Right renal cortex interstitium (tissue), 3 donors: ENCODE measurements at places on chromosomes 16 and 17.

GRCh38 chr17:21688293-21688949 is 3.9 kb upstream of the KCNJ18 start:
- DNase-seq, result no peak

DNA sequence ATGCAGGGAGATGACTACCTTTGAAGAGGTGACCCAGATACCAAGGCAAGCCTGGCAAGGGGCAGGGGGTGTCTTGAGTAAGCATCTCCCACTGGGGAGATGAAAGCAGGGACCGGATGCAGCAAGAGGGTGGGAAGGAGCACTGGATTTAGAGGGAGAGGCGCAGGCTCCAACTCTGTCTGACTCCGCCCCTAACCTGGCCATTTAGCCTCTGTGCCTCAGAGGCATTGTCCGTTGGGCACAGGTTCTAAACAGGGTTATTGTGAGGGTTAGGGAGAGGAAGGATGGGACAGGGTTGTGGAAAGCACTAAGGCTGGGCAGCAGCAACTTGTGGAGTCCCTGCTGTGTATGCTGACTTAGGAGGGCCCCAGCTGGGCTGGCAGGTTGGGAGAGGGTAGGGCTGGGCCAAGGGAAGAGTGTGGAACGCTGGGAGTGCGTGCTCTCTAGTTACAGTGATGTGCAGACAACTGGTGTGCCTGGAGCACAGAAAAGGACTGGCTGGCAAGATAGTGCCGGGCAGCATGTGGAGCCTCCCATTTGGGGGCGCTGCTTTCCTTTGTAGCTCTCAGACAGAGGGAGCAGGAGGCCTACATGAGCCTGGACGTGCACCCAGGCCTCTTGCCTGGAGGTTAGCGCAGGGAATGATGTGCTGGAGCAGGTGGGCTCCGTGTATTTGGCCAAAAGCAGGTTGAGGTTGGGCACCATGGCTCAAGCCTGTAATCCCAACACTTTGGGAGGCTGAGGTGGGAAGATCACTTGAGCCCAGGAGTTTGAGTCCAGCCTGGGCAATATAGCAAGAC is 26.2 kb downstream of the TBX2 start:
- DNase-seq, result no peak

DNA sequence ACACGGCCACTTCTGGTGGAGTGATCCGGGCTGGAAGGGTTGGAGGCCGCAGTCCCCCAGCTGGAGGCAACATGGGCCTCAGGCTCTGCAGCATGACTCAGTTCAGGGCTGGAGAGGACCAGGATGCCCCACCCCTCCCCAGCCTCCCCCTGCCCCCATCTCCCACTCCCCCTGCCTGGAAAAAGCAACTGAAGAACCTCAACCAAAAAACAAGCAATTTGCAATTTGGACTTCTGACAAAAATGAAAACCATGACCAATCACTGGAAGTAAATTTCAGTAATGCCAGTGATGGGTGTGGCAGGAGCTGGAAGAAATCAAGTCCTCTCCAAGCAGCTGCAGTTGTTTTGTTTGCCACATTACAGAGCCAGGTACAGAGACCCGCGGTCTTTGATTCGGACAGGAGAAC is 6.6 kb upstream of the MIF4GD start:
- no peak for DNase-seq

DNA sequence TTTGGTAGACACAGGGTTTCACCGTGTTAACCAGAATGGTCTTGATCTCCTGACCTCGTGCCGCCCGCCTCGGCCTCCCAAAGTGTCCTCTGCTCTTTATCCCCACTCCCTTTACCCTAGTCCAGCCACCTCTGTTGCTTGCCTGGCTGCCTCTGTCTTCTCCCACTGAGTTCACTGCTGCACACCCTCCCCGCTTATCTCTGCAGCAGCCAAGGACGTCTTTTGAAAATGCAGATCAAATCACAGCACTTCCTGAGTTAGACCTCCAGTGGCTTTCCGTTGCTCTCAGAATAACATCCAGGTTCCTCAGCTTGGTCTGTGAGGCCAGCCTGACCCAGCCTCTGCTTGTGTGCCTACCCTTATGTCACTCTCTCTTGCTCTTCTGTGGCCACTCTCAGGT is 5.4 kb downstream of the METTL22 start:
- no peak for DNase-seq

- DNase-seq, result no peak
Measured at GRCh38 chr17:57442914-57443571, 186.7 kb downstream of the MSI2 start.

GRCh38 chr16:55155815-55156214 is 168.2 kb upstream of the IRX6 start:
- DNase-seq, result no peak

DNA sequence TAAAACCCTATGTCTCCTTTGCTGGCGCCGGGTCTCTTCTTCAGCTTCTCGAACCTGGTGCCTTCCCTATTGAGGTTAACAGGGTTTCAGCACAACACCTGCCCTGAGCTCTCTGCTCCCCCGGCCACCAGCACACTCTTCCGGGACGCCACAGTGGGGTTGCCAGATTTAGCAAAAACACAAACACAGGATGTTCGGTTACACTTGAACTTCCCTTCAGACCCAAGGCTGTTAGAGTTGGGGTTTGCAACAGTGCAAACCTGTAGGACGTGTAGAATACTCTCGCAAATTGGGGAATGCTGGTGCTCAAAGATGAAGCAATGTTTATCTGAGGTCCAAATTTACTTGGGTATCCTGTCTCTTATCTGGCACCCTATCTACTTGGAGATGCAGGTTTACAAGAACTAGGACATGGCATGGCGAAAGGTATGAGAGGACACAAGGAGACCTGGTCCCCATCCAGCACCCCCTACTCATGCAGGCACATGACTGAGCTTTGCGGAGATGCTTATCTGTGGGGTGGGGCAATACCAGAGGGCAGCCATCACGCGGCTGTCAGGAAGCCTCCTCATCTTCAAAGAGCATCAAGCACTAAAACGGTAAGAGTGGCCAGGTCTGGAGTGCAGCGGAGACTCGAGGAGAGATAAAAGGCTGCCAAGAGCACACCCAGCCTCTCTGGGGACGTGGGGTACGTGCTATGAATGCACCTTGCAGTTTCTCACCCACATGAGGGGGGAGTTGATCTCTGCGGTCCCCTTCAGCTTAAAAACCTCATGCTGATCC is 52.8 kb downstream of the SDK2 start:
- DNase-seq, result no peak

DNA sequence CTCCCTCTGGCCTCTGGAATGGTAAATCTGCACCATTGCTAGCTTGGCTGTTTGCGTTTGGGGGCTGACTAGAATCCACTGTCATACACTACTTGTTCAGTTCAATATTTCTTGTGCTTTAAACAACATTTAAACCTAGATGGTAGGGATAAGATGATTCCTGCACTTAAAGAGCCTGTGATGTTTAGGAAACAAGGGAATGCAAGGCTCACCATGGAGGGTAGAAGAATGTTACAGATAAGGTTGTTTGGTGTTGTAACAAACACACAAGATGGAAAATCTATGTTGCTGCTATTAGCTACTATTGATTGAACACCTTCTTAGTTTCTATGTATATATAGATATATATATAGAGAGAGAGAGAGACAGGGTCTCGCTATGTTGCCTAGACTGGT is 31.4 kb downstream of the YPEL2 start:
- DNase-seq, result no peak

DNA sequence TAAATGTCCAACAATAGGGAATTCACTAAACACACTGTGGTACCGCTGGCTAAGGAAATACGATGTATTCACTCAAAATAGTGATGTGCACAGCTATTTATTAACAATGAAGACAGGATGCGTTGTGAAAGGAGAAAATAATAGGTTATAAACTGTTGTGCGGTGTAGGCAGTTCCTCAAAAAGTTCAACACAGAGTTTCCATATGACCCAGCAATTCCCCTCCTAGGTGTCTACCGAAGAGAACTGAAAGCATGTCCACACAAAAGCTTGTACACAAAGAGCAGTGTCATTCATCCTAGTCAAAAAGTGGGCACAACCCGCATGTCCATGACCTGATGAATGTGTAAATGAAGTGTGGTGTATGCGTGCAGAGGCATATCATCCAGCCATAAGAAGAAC is 1.2 kb upstream of the CES1 start:
- DNase-seq, result no peak

GRCh38 chr16:19722981-19723380 is 4.9 kb downstream of the IQCK start:
- DNase-seq, result no peak

GRCh38 chr16:3479654-3480216 is 15.6 kb downstream of the C16orf90 start:
- DNase-seq, result no peak

- DNase-seq, result no peak
Measured at GRCh38 chr16:86701286-86701975, 123.1 kb downstream of the FOXL1 start.

DNA sequence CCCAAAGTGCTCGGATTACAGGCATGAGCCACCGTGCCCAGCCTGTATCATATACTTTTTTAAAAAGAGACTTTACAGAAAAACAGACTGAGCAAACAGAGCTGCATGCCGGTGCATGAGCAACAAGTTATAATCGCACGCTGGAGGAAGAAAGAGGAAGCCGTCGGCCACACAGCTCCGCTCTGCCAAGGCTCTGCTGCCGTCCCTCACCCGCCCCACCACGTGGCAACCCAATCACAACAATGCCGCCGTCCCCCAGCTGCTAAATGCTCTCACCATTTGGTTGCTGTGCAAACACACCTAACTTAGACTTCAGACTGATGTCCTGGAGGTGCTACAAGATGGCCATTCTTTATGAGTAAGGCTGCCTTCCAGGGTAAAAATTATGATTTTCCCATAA is 83.5 kb downstream of the ADCY9 start:
- no peak for DNase-seq

DNA sequence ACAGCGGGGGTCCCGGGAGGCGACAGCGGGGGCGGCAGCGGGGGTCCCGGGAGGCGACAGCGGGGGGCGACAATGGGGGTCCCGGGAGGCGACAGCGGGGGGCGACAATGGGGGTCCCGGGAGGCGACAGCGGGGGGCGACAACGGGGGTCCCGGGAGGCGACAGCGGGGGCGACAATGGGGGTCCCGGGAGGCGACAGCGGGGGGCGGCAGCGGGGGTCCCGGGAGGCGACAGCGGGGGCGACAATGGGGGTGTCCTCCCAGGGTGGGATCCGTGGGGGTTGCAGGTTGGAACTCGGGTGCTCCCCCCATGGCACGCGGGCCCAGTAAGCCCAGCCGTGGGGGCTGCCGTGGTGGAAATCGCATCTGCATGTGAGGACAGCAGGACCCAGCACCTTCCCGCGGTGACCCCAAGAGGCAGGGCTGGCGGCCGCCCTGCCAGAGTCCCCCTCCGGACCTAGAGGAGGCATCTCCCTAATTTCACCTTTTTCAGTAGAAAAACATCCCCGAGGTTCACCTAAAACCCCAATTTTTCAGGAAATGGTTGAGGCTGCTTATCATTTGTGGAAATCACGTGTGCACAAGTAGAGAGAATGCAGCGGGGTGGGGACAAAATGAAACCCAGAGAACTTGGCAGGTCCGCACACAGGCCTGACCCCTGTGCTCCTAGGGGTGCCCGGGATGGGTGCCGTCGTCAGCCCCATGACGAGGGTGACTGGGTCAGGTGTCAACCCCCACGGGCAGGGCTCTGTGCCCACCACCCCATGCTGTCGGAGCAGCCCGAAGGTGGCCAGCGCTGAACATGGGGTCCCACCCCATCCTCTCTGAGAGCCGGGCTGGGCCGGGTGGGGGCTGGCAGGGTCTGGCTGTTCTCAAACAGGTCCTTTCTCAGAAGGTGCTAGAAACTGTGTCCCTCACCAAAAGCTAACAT is 10.5 kb upstream of the METRNL start:
- DNase-seq, result no peak

GRCh38 chr16:35398180-35398579 is 1938.8 kb downstream of the TP53TG3F start:
- no peak for DNase-seq

DNA sequence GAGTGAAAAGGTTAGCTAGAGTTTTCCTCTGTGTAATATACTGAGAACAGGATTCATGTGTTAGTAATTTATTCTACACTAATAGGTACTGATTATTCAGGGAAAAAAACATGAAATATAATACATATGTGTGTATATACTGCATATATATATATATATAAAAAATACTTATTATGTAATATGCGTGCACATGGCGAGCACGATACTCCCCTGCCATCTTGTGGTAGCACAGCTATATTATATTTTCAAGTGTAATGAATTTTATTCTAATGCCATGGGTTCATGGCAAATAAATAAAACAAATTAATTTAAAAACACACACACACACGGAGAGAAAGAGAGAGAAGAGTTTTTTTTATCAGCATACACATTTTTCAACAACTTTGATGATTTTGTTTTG is 460.6 kb downstream of the KCNJ2 start:
- DNase-seq, result no peak

- DNase-seq, result no peak
Measured at GRCh38 chr16:66970775-66971720, 10.0 kb downstream of the CES3 start.

GRCh38 chr16:14522671-14523070 is 107.4 kb downstream of the PARN start:
- no peak for DNase-seq

GRCh38 chr16:11112723-11113348 is 143.2 kb downstream of the SOCS1 start:
- no peak for DNase-seq

GRCh38 chr17:44898768-44899073 is 524 bp downstream of the EFTUD2 start:
- no peak for DNase-seq

- no peak for DNase-seq
Measured at GRCh38 chr17:8574687-8575086, 55.8 kb downstream of the MYH10 start.

- DNase-seq, result no peak
Measured at GRCh38 chr17:185445-186138, 4.1 kb upstream of the DOC2B start.

- DNase-seq, result no peak
Measured at GRCh38 chr17:39617446-39618245, 9.1 kb upstream of the PPP1R1B start.

GRCh38 chr16:84712801-84713775 is 13.3 kb downstream of the USP10 start:
- DNase-seq, result no peak

DNA sequence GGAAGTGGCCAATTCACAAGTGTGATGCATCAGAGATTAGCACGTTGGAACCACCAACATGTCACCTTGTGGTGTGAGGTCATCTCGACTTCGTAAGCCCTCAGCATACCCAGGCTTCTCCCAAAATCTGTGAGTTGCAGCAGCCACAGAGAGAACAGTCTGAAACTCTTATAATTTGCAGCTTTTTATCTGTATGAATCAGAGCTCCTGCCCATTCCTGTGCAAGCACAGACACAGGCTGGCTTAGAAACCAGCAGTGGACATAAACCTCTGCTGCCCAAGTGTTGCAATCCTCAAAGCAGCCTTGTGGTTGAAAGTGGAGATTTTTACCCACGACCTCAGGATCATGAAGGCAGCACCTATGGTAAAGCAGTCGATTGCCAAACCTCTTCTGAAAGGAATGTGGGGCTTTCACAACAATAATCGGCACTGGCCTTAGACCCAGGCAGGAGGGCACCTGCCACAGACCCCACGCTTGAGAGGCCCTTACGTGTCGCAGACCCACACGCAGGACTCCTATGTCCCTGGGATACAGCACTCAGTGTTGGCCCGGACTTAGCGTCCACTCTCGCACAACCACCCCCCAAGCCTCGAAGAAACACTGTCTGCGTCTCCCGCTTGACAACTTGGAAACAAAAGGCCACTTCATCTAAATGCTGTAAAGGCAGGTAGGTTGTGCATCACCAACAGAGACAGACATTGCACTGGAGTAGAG is 24.5 kb upstream of the OSGIN1 start:
- DNase-seq, result no peak
